ENCODE measurements at places on chromosomes 7 and 10.

GRCh38 chr7:74606909-74607510, 50.5 kb upstream of the GTF2I start:
- H3K27ac ChIP-seq = no peak overlapping the region
- peaks cover 24% of the 10 kb centered on the region for H3K4me1 ChIP-seq
- no peak for DNase-seq

DNA sequence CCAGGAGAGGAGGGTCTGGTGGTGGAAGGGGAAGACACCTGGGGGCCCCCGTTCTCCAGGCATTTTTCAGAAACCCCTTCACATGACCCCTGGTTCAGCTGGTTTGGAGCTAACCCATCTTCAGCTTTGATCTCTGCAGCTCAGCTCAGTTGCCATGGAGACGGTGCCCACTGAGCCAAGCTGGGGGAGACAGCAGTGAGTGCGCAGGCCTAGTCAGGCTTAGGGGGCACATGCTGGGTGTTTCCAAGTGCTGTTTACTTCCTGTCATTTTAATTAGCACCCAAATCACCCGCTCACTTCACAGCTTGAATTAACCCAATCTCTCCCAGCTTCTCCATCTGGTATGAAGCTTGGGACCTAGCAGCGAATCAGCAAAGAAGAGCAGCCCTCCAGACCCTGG, 9.0 kb downstream of the SPOCK2 start:
- H3K4me1 ChIP-seq = peaks cover 2% of the 10 kb centered on the region
- H3K36me3 ChIP-seq = no peaks in the 10 kb centered on the region
- no peak overlapping the region for H3K4me3 ChIP-seq
- DNase-seq = no peak

DNA sequence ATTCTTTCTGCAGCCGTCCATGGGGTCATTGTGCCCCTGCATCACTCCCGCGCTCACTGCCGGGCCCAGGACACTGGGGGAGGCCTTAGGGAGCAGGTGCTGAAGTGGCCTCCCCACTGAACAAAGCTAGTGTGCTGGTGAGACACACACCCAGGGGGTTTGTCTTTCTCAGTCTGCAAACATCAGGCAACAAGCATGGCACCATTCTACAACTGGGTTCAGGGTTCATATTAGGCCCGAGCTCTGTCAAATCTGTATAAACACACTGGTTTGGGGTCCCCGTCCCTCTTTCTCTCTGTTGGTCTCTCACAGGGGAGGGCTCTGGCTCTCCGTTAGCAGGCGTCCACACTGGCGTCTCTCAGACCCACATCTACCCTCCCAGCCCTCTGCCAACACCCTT, 11.1 kb upstream of the PPP2R2D start:
- no peak for DNase-seq
- no peaks in the 10 kb centered on the region for H3K36me3 ChIP-seq
- H3K4me3 ChIP-seq = no peak overlapping the region
- no peak overlapping the region for H3K27ac ChIP-seq

DNA sequence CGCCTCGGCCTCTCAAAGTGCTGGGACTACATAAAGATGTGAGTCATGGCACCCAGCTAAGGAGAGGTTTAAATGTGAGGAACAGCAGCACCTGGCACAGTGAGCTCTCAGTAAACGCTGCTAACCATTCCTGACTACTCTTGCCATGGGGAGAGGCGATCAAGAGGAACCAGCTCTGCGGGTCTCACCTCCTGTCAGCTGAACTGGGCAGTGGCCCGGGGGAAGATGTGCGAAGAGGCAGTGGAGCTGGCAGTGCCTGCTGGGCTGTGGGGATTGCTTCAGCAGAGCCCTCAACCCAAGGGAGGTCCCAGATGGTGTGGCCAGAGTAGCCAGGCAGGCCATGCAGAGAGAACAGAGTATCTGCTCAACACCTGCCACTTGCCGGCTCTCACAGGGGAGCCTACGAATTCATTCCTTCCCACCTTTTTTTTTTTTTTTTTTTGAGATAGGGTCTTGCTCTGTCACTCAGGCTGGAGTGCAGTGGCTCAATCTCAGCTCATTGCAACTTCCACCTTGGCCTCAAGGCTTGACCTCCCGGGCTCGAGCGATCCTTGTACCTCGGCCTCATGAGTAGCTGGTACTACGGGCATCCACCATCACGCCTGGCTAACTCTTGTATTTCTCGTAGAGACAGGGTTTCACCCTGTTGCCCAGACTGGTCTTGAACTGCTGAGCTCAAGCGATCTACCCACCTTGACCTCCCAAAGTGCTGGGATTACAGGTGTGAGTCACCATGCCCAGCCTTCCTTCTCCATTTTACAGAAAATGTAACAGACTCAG, 6.8 kb downstream of the POLM start:
- no peak overlapping the region for H3K27ac ChIP-seq
- H3K4me3 ChIP-seq = no peak overlapping the region
- H3K36me3 ChIP-seq = peaks cover 21% of the 10 kb centered on the region
- peaks cover 23% of the 10 kb centered on the region for H3K4me1 ChIP-seq
- no peaks in the 10 kb centered on the region for H3K27me3 ChIP-seq

DNA sequence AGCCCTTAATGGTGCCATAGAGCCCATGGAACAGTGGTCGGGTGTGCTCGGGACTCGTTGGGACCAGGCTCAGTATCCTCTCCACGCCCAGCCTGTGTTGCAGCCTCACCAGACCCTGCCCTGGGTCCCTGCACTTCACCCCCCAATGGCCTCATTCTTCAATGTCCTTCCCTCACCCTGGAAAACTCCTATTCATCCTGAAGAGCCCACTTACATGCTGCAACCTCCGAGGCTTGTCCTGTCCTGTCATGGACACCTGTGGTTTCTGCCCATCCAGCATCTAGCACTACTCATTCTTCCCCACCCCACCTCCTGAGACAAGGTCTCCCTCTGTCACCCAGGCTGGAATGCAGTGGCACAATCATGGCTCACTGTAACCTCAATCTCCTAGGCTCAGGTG, 7.7 kb downstream of the MMD2 start:
- H3K4me1 ChIP-seq = no peaks in the 10 kb centered on the region
- DNase-seq = no peak
- H3K36me3 ChIP-seq = no peaks in the 10 kb centered on the region
- H3K27ac ChIP-seq = no peak overlapping the region

Measured in osteocyte (in vitro differentiated cells).